ENCODE measurements at places on chromosomes 1 and 21.

DNA sequence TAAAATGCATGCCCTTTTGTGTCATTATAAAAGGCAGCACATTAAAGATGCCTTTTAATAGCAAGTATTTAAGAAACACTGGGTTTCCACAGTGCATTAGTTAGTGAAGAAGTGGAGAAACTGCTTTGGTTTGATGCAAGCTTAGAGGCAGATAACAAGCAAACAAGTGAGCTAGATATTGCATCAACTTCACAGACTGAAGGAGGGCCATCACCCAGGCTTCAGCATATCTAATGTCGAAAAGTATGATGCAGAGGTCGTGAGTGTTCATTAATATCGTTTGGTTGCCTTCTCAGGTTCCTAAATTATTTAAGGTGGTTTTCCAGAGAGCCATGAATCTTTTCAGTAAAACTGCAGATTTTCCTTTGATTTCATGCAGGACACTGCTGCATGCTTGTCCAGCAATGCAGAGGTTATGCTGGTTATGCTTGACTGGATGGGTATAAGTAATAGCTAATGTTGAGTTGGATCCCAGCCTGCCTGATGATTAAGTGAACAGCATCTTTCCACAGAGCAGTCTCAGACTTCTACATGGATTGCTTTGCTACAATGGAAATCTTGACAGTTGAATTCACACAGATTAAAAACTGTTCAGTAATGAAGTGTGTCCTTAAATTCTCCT, 69.7 kb upstream of the IPO9 start:
- no peak for DNase-seq

- no peak for DNase-seq
Observed at GRCh38 chr1:221783936-221784335, 42.0 kb upstream of the DUSP10 start.

DNA sequence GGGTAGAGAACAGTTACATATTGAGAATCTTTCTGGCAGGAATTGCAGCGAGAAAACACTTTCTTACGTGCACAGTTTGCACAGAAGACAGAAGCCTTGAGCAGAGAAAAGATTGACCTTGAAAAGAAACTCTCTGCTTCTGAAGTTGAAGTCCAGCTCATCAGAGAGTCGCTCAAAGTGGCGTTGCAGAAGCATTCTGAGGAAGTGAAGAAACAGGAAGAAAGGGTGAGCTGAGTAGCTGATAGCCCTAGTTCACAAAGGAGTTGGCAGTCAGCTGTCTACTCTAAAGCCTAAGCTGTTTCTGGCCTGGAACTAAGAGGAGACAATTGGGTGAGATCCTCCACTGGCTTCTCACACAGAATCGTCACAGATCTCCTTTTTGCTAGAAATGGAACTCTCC, 20.3 kb upstream of the SH3BGRL3 start:
- no peak for DNase-seq

DNA sequence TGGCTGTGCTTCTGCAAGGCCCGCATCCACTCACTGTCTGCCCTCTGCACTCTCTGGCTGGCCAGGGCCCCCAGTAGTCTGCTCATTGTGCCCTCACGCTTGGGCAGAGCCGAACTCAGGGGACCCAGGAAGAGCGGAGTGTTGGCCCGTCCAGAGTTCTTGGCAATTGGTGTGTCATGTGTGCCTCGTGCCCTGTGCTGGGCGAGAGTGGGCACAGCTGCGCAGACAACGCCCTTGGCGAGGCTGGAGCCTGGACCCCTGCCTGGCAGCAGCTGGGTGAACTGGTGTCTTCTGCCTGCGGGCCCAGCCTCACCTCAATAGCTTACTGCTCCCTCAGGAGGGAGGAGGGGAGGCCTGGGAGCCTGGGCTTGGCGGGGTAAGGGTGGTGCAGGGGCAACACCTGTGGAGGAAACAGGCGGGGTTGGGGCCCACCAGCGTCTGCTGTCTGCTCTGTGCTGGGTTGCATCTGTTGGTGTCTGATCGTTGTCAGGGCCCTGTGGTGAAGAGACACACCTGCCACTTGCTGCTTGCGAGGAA, 2.1 kb downstream of the GUK1 start:
- DNase-seq = no peak

DNA sequence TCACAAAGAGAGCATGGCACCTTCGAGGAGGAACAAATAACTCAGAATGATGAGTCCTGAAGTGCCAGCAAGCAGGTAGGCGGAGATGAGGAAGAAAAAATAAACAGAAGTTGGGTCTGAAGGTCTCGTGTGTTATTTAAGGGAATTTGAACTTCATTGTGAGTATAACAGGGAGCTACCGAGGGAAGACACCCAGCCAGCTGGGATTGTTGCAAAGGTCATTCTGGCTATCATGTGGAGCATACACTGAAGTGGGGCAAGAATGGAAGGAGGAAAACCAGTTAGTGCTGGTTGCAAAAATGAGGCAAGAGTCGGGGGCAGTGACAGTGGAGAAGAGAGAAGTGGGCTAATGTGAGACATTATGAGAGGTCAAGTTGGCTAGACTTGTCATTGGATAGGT, 53.6 kb upstream of the RAP1A start:
- DNase-seq = peak; percentile 3

GRCh38 chr21:25682382-25682781, 43.3 kb downstream of the JAM2 start:
- no peak for DNase-seq

DNA sequence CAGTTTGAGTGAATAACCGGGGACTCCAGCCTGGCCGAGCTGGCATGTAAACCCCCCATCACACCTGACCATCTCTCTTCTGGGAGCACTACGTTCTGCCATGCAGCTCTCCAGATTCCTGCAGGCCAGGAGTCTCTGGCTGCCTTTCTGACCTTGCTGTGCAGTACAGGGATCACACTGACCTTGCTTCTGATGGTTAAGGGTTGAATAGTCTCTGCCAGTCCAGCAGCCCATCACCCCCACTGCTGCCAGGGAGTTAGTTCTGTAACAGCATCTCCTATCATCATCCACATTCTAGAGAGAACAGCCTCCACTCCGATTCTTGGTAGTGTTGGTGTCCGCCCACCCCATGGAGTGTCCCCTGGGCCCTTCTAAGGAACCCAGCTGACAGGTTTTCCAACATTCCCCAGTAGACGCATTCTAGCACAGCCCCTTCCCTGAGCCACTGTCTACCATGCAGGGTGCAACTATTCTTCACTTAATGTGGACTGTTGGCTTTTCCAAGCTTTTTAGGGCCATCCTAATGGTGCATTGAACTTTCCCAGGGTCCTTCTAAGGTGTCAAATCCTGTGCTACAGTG, 109.8 kb downstream of the RIPK4 start:
- DNase-seq = no peak
